ENCODE measurements at places on chromosomes 2 and 18.

- DNase-seq = no peak
These were observed 327 bp downstream of the LTBP1 start for GRCh38 chr2:32947076-32947483.

DNA sequence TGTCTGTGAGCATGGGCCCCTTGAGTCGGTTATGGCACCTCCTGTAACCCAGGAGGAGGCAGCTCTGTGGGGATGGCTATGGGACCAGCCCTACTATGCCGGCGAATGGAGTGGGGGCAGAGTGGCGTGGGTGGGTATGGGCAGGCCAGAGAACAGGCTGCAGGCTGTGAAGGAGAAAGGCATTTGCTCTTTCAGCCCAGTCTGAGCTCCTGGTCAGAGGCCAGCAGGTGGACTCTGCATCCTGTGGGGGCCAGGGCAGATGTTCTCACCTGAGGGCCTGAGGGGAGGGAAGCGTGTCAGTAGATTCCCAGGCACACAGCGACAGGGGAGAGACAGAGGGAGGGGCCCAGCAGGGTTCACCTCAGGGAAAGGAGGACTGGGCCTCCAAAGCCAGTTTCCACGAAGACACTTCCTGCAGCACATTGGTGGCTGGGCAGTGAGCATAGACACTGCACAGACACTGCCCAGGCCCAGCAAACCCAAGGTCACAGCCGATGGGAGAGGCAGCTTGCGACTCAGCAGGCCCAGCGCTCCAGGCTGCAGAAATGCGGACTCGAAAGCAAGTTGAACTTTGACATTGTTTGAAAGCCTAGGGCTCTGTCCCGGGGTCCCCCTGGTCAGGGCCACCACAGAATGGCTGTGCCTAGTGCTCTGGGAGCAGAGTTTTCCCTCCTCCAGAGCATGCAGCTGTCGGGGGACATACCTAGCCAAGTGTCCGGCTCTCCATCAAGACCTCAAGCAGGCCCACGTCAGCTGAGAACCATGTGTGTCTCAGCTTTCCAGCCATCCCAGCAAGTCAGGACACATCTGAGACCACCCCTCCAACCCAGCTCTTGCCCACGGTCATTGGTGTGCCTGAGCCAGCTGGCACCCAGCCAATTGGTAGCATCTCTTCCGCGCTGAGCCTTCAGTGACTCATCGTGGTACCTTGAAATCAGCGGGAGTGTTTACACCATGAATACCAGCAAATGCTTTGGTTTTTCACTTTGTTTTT, 53.8 kb downstream of the TGOLN2 start:
- no peak for DNase-seq

DNA sequence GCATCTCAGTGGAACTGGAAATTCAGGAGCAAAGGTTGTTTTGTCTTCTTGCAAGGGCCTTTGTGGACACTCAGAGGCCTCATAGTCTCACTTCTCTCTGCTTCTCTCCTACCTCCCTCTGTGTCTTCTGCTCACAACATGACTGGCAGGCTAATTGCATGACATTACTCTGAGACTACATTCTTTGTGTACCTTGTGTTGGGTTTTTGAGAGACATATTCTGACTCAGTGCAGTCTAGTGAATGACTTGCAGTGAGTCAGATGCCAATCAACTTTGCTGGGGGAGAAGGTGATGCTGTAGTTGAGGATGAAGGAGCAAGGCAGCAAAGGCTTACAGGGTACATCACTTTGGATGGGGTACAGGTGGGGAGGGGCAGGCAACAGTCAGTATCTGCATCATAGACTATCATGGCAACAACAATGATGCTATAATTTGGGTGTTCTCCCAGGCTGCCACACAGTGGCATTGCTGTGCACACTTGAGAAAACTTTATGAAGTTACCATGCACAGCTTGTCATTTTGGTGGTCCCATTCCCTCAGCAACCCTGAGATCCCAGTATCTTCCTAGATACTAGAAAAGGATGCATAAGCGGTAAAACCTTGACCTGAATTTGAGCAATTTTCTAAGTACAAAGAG, 69.3 kb upstream of the SLC16A14 start:
- DNase-seq = no peak

DNA sequence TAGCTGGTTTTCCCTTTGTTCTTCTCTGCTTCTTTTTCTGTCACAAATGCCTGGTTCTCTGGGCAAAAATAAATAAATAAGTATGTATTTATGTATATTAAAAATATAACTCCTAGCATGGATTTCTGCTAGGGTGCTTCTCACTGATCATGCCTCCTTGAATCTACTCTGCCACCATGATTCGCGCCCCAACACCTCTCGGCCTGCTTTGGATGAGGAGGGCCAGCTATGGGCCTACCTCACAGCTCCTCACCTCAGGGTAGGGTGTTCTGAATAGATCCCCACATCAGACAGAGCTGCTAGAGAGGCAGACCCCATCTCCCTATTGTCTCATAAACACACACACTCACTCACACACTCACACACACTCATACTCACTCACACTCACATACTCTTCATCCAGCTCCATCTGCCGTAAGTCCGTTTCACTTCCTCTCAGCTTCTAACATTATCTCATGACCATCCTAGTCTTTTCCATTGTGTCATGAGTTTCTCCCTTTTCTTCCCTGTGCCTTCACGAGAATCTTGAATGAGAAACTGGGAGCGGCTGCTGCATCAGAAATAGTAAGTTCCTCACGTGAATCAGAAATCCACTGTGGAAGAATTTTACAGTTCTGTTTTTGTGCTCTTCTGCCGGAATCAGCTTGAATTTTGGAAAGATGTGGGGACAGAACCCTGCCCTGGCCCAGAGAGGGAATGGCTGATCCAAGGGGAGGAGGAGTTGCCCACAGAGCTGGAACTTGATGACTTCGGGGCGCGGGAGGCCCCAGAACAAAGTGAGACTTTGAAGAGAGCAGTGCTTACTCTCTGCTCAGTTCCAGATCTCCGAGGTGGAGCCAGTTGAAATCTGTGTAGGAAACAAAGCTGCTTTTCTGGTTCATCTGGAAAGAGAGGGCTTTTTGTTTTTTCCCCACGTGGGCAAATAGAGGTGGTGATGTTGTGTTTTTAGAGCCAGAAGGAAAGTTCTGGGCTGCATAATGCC, 20.9 kb downstream of the ANXA4 start:
- no peak for DNase-seq

GRCh38 chr2:153953761-153954160, 82.0 kb downstream of the GALNT13 start:
- DNase-seq = no peak

DNA sequence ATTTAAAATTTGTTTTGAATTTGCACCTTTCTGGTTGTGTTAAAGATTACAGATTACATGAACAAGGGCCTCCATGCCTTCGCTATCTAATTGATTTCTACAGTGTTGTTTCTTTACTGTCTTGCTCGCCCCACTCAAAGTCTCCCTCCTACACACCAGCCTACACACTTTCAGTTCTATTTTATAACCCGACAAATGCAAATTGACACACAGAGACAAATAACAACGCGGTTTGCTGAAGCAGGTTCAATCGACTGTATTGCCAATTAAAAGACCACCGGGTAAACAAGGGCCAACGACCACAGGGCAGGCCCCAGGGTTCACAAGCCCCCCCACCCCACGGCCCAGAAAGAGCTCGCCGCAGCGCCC, 869 bp downstream of the STARD7 start:
- peak; percentile 14 for DNase-seq

DNA sequence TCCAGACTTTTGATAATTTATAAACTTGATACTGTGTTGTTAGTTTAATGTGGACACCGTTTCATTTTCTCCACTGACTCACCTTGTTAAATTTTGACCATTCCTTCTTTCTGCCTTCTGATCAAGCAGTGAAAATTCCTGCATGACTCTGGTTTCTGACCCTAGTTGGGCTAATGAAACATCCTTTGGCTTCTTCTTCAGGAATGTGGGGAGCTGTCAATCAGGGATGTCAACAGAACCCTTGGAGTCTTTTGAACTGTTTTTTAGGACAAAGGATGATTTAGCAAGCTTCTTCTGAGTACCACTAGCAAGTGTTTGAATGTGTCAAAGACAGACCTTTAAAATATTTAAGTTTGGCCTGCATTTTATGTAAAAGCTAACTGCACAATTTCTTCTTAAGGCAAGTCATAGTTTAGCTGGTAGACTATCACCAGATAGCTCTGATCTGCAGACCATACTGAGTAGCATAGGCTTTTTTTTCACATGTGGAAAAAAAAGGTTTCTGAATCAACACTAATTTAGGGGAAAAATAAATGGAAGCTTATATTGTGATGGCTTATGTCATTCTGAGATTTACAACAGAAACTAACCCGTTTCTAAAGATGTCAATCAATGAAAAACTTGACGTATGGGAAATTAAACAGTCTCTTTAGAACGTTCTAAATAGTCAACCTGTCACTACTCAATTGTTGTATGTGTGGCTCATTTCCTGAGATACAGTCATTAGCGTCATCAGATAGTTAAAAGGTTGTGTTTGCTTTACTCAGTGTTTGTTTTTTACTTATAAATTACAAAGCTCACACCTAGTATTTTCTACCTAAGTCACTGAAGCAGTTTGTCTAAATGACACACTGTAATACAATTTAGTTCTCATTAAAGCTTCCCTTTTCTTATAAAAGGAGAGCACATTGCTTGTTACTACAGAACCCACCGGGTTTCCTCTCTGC, 311.4 kb downstream of the PTPRM start:
- DNase-seq = no peak

- no peak for DNase-seq
These were observed 93.5 kb upstream of the MAPRE2 start for GRCh38 chr18:34947711-34948125.

DNA sequence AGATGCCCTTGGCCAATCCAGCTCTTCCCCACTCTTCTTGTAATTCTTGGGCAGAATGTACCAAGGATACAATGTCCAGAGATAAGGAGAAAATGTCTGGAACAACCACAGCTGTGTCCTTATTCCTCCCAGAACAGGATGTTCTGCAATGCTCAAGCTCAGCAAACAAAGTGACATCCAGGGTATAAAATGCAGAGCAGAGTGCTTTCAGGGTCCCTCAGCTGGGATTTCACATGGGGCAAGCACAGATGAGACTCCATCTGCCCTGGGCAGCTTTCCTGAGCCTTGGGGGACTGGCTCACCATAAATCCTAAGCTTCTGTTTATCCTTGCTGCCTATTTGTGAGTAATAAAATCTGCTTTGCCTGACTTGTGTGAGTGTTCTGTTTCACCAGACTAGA, 127.4 kb downstream of the VAPA start:
- no peak for DNase-seq

- DNase-seq = peak; percentile 39
These were observed 591 bp downstream of the SLC16A14 start for GRCh38 chr2:230068016-230068650.

Data from GM12892 (cell line).